ENCODE measurements at places on chromosomes 4 and X.

- DNase-seq: no peak
Measured at GRCh38 chr4:123403080-123403604, 6.5 kb downstream of the SPRY1 start.

DNA sequence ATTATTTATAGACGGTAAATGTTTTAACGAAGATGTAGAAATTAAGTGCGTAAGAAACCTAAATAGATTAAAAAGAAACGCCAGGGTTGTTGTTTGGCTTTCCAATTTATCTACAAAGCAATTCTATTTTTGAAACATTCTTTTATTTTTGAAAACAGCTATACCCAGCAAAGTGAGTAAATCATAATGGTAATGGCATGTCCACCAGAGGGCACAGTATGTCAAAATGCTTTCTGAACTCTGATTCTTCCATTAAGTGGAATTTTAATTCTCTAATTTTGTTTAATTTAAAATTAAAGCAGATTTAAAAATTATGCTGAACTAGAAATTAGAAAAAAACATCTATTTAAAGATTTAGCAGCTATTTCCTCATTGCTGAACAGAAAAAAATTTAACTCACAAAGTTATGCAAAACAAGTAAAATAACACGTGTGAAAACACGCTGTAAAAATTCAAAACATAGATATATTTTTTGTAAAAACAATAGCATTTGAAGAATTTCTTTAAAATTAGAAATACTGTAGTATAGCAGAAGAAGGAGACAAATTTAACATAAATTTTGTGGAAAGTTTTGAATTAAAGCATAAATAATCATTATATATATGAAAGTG is 26.5 kb downstream of the RASSF6 start:
- DNase-seq: no peak

DNA sequence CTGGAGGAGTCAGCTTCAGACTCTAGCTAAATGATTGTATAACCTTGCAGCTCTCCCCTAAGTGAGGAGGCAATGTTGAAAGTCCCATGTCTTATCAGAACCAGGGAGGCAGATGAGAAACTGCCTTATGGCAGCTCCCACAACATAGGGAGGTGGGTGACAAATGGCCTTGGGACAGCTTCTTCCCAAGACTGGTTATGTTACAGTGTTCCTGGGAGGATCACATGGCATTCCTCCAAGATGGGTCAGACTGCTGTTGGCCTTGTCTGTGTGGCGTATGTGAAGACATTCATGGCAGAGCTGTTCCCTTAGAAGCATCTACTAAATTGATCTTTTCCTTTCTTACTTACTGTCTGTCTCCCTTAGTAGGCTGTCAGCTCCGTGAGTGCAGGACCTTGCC is 42.0 kb downstream of the HPRT1 start:
- DNase-seq: no peak

GRCh38 chr4:156085100-156085499 is 131.4 kb upstream of the CTSO start:
- no peak for DNase-seq

GRCh38 chr4:74499986-74500781 is 55.2 kb downstream of the AREG start:
- DNase-seq: no peak
